ENCODE measurements at places on chromosomes 3 and 15.

GRCh38 chr3:196670339-196670738, 30.8 kb downstream of the NRROS start:
- no peak for DNase-seq

GRCh38 chr3:153734777-153735551, 386.2 kb upstream of the ARHGEF26 start:
- no peak for DNase-seq

GRCh38 chr3:143277531-143277930, 158.0 kb downstream of the CHST2 start:
- DNase-seq = no peak

GRCh38 chr15:100809151-100809550, 70.5 kb upstream of the ALDH1A3 start:
- no peak for DNase-seq
